ENCODE measurements at places on chromosomes 2 and 18.

DNA sequence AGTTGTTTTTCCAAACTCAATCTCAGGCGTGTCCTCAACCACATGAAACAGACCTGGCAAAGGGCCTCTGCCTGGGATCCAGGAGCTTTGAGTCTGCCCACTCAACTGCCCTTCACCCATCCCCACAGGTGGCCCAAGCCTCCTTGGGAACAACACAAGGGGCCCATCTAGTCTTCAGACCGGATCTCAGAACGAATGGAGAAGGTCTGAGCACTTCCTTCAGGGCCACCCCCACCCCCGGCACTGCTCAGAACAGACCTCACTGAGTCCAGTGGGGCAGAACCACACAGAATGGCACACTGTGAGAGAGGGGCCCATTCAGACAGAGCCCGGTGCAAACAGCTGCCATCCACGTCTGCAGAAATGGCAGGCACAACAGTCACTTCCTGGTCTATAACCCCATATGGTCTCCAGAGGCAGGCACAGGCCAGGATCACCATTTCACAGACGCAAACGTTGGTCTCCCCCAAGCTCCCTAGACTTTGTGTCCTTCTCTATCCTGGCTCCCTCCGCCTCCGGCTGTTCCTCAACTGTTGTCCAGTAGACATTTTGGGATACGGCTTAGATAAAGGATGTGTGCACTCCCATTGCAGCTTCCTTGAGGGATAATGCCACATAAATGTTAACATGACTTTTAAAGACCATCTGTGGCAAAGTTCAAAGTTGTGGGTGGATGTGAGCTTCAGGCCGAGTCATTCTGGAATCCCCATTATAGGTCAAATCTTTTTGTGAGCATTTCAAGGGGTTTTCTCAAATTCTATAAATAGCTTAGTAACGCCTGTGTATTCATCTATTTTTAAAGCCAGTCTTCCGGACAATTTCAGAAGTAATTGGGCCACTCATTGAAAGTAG, 149.7 kb downstream of the SMAD7 start:
- DNase-seq = no peak

DNA sequence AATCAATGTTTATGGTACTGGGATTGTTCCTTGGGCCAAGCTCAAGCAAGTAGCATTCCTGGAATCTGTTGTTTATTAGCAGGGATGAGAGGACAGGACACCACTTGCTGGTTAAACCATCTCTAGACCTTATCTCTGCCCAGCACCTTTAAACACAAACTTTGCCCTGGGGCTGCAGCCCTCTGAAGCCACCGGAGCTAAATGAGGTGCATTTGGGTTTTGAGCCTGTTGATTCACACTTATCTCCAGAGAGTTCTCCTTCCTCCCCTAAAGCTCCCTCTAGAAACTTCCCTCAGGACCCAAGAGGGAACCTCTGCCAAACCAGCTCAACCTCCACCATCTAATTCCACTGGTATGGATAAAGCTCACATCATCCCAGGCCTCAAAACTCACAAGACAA, 94.8 kb upstream of the EPAS1 start:
- DNase-seq = no peak

GRCh38 chr2:48793671-48794070, 38.1 kb upstream of the LHCGR start:
- DNase-seq = no peak

GRCh38 chr2:4190548-4190947, 487.2 kb downstream of the DCDC2C start:
- no peak for DNase-seq

All from Peyer's patch (tissue), 4 donors.